Cerebellar cortex (tissue), 1 donor: ENCODE measurements at places on chromosomes 16 and 17.

GRCh38 chr16:35011-35677 is 18.3 kb downstream of the POLR3K start:
- no peak for DNase-seq

GRCh38 chr16:78800523-78800922 is 701.1 kb downstream of the WWOX start:
- DNase-seq, result no peak

- DNase-seq, result peak; percentile 82
Measured at GRCh38 chr17:48074322-48075081, 26.3 kb downstream of the NFE2L1 start.

DNA sequence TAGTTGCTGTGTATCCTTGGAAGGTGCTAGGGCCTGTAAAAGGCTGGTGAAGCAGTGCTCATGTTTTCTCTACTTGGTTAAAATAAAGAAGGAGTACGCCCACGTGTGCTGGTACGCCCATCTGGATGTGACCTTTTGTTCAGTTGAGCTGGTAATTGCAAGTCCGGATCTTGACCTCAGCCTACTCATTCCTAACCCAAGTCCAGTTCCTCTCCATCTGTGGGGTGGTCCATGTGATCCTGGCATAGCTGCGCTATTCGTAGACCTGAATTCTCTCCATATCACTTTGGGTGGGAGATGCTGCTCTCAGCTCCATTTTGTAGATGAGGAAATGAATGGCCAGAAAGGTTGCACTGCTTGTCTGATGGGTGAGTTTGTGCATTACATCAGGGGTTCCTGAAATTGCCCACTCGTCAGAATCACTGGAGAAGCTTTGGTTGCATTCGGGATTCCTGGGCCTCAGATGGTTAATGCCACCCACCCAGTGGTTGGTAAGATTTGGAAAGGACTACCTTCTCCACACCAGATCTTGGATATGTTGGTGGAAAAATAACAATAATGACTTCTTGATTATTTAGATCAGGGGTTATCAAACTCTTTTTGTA is 328.8 kb downstream of the CPPED1 start:
- DNase-seq, result no peak
